ENCODE measurements at places on chromosomes 11 and 22.

GRCh38 chr11:59437770-59438169, 1.5 kb downstream of the OR5A1 start:
- no peak for DNase-seq

DNA sequence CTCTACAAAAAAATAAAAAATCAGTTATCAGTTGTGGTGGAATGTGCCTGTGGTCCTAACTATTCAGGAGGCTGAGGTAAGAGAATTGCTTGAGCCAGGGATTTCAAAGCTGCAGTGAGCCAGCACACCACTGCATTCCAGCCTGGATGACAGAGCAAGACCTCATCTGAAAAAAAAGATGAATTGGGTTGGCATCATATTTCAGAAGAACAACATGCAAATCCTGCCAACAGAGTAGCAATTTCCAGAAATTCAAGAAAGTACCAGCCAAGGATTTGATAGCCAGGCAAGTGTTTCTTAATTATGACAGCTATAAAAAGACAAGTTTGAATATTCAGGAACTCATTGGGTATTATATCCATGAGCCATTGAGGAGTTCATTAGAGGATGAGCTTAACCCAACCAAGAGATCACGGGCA, 75.2 kb downstream of the USP47 start:
- DNase-seq = no peak

DNA sequence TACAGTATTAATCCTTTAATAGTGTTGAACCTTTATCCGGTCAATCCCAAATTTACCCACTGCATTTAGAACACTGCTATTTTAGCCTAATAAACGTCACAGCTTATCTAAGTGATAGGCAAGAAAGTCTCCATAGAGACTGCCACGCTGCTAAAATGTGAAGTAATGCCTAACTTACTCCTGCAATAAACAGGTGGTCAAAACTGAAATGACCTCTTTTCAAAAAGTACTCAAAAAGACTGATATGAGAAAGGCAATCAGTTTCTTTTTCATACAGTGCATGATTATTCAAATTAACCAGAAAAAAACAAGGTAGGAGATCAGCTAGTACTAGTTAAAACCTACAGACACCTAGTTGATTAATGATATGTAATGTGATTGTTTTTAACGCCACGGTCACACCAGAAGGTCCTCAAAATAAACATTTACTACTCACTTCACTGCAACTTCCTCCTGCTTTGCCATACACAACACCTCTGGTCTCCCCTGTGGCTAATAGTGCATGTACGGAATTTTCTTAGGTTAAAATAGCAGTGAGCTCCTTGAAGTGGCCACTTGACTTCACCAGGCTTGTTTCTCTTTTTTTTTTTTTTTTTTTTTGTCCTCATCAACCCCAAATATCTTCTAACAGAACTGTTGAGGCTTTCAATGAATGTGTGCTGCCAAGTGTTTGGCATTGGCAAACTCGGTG, 8.8 kb downstream of the ATP5MG start:
- no peak for DNase-seq

DNA sequence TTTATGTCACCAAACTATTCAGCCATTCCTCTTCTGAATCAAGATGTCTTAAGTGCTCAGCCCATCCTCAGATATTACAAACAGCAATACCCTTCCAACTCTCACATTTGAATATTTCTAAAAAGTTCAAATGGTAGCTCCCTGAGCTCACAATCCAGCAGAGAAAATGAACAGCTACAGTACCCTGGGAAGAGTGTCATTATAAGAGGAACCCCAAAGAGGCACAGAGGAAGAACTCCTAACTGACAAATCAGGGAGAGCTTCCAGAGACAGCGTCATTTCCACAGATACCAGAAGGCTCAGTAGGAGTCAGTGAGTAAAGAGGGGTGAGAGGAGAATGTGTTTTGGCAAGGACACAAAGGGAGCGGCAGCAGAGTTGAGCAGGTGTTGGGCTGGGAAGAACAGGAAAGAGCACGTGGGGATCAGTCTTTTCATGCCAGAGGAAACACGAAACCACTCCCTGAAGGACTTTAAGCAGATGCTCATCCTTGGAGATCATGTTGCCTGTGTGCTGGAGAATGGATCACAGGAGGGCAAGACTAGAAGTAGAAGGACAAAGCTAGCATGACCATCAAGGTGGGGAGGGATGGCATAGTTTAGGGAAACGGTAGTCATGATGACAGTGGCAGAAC, 4.3 kb downstream of the CLTCL1 start:
- DNase-seq = peak; percentile 94

DNA sequence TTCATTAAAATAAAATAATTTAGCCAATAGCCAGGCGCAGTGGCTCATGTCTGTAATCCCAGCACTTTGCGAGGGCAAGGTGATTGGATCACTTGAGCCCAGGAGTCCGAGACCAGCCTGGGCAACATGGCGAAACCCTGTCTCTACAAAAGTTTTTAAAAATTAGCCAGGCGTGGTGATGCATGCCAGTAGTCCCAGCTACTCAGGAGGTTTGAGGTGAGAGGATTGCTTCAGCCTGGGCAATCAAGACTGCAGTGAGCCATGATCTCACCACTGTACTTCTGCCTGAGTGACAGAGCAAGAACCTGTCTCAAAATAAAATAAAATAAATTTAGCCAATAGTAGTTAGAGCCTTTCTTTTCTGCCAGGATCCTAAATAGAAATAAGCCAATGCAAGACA, 12.2 kb downstream of the HPS5 start:
- DNase-seq = no peak

DNA sequence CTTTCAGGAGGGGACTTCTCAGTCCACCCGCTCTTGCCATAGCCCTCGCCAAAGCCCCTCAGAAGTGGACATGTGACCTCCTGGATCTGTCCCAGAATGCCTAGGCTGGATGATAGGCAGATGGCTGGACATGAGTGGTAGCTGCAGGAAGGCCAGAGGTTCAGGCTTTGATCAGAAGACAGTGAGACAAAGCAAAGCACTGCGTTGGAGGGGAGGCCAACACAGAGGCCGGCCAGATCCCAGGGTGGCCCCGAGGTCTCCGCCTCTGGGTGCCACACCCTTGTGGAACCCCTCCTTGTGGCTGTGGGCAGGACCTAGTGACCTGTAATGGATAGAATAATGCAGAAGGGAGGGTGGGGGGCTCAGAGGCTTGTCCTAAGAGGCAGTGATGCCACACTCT, 147.6 kb downstream of the OPCML start:
- DNase-seq = no peak

- no peak for DNase-seq
These were observed 353.1 kb downstream of the METTL15 start for GRCh38 chr11:28461338-28461737.

DNA sequence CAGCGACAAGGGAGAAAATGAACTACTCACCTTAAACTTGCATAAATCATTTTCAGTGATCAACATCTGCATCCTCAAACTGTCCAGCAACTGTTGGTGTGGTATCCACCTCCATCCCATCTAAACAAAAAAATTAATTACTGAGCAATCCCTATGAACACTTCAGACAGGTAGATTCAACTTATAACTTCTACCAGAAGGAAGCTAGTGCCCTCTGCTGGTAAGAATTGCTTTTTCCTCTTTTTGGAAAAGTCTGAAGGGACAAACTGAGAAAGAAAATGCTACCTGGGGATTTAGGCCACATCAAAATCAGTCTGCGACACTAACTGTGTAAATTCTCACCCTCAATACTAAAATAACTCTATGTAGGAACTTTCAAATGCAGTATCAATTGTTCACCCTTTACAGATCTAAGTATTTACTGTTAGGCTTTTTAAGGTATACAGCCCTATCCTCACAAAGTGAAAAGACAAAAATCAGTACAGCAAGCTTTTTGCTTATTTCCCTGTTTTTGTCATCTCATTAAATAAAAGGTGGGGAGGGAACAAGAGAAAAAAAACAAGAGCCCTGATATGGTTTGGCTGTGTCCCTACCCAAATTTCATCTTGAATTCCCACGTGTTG, 17.9 kb downstream of the CLNS1A start:
- peak; percentile 48 for DNase-seq

DNA sequence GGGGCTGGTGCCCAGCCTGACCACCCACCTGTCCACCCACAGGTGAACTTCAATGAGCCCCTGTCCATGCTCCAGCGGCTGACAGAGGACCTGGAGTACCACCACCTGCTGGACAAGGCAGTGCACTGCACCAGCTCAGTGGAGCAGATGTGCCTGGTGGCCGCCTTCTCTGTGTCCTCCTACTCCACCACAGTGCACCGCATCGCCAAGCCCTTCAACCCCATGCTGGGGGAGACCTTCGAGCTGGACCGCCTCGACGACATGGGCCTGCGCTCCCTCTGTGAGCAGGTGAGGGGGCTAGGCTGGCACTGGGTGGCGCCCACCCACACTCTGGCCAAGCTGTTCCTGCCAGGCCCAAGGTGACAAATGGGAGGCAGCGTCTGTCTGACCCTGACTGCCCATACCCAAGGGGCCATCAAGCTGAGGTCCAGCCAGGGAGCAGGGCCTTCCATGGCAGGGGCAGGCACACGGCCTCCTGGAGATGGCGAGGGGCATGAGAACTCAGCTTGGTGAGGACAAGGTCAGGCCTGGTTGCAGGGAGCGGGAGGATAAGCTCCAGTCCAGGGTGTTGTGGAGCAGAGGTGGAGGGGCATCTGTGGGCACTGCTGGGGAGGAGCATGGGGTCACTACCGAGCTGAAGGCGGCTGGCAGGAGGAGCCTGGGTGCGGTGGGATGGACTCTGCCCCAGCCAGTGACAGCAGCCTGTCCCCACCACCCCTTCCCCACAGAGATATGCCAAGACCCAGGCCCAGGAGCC, 77.7 kb downstream of the MORC2 start:
- peak; percentile 1 for DNase-seq

DNA sequence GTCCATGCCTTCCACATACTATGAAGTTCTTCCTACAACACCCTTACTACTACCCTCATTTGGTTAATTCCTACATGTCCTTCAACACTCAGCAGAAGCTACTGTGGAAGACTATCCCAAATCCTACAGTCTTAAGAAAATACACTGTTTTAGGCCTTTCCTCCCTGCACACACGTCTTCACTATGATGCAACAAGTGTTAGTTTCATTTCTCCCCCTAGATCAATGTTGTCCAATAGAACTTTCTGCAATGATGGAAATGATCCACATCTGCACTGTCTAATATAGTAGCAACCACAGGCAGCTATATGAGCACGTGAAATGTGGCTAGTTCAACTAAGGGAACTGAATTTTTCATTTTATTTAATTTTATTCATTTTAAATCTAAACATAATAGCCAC, 46.7 kb upstream of the CCDC34 start:
- no peak for DNase-seq
